Activated CD4-positive, alpha-beta T cell treated with anti-CD3 and anti-CD28 coated beads, Interleukin-2, amount 10 ng/mL, durations not matched to agents 24 days and 14 days (primary cell): ENCODE measurements at places on chromosomes 5 and 9. TPM values are rescaled to one million over a fixed set of nuclear protein-coding genes. Genes with fewer than 3 reads are reported as not detected.

GRCh38 chr5:86101966-86102365, 515.8 kb upstream of the COX7C start:
- no peaks in the 10 kb centered on the region for H3K27me3 ChIP-seq
- no peaks in the 10 kb centered on the region for H3K4me1 ChIP-seq
- H3K36me3 ChIP-seq = no peaks in the 10 kb centered on the region
- no peak for DNase-seq

DNA sequence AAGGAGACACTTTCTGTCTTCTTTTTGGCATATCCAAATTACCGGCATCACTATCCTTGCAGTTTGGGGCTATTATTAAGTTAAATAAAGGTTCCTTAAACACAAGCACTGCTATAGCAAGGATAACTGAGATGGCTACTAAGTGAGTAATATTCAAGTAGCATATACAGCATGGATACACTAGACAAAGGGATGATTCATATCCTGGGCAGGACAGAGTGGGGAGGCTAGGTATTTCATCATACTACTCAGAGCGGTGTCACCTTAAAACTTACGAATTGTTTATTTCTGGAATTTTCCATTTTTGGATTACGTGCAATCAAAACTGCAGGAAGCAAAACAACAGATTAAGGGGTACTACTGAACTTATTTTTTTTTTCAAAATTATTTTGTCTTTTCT, 54.1 kb downstream of the FER start:
- H3K4me3 ChIP-seq = no peak overlapping the region
- no peak overlapping the region for H3K27ac ChIP-seq
- no peaks in the 10 kb centered on the region for H3K27me3 ChIP-seq
- no peak for DNase-seq

- no peak for DNase-seq
- no peak overlapping the region for H3K4me3 ChIP-seq
- no peaks in the 10 kb centered on the region for H3K27me3 ChIP-seq
- H3K27ac ChIP-seq = no peak overlapping the region
- no peaks in the 10 kb centered on the region for H3K4me1 ChIP-seq
Measured at GRCh38 chr5:116616876-116617275, 42.3 kb upstream of the SEMA6A start.

DNA sequence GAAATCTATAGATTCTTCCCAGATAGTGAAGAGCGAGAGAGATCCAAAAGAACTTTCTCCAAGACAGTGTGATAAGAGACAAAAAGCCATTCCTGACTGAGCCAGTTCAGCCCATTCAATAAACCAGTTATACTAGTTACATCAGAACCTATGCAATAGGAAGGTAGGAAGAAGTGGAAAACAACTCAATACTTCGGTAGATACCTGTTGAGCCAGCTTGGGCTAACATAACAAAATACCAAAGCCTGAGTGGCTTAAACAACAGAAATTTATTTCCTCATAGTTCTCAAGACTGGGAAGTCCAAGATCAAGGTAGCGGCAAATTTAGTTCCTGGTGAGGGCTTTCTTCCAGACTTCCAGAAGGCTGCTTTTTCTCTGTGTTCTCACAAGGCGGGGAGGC, 214.5 kb upstream of the GRAMD2B start:
- no peak overlapping the region for H3K4me3 ChIP-seq
- no peaks in the 10 kb centered on the region for H3K36me3 ChIP-seq
- no peak for DNase-seq
- no peak overlapping the region for H3K27ac ChIP-seq
- H3K27me3 ChIP-seq = no peaks in the 10 kb centered on the region

GRCh38 chr9:90735952-90736351, 65.7 kb upstream of the SYK start:
- no peak for DNase-seq
- H3K36me3 ChIP-seq = no peaks in the 10 kb centered on the region
- H3K27ac ChIP-seq = no peak overlapping the region
- no peak overlapping the region for H3K4me3 ChIP-seq

DNA sequence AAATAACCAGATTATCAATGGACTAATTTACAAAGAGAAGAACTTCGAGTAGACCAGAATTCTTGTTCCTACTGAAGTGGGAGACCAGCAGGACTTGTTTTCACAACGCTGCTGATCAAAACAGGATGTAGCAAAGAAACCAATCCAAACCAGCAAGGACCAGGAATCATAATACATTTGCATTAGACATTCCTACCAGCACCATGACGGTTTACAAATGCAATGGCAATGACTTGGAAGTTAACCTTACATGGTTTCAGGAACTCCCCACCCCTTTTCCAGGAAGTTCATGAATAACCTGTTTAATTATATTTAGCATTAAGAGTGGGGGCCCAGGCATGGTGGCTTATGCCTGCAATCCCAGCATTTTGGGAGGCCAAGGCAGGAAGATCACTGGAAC, 100.0 kb downstream of the LPAR1 start:
- no peak for DNase-seq
- H3K27ac ChIP-seq = no peak overlapping the region
- no peaks in the 10 kb centered on the region for H3K36me3 ChIP-seq
- no peaks in the 10 kb centered on the region for H3K27me3 ChIP-seq

DNA sequence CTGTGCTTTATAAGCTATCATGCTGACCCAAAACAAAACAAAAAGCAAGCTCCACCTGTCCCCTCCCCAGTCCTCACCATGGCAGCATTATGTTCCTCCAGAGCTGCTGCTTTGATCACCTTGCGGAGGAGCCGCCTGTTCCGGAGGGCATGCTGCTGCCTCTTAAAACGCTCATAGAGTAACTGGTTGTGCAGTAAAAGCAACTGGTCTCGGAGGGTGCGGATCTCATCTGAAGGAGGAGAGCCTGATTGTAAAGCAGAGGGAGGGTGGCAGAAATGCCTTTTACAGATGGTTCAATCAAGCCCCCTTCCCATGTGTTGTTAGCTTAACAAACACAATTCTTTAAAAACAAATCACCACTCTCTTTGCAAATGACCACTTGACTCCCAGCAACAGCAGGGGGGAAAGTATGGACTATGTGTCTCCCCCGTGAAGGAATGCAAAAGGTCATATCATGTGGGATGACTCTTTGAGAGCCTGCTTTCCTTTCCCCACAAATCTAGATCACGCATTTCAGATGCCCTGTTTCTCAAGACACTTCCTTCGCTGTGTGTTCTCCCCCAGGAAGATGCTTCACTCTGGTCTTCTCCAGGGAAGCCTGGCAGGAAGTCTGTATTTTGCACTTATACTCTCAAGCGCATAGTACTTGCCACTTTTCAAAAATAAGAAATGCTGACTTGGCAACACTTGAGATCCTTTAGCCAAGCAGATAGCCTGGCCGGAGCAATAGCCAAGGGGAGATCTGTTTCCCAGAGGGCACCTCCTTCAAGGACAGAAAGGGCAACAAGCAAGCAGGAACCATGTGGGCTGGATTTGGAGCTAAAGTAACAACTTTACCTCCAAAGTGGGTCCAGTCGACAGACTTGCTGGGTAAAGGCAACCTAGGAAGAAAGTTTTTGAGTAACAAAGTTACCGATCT, 25.1 kb downstream of the SPACA9 start:
- no peaks in the 10 kb centered on the region for H3K27me3 ChIP-seq
- H3K27ac ChIP-seq = no peak overlapping the region
- no peak overlapping the region for H3K4me3 ChIP-seq
- DNase-seq = no peak
- peaks cover 5% of the 10 kb centered on the region for H3K4me1 ChIP-seq

Gene LMAN2
- 105 and 108 TPM in 2 replicates for total RNA-seq

Gene PCDHB4
- total RNA-seq = not detected in 2 replicates

GRCh38 chr5:7364226-7364875, 31.6 kb upstream of the ADCY2 start:
- DNase-seq = no peak
- no peaks in the 10 kb centered on the region for H3K36me3 ChIP-seq
- no peaks in the 10 kb centered on the region for H3K4me1 ChIP-seq

Gene SPATA31E1
- total RNA-seq = not detected in 2 replicates
